Ammon's horn (tissue), 1 donor: ENCODE measurements at places on chromosomes 16 and 17.
A peak's percentile ranks its signal among the peaks of the same experiment; 100 is the strongest.

- no peak for DNase-seq
These were observed 882 bp downstream of the SCARF1 start for GRCh38 chr17:1644493-1645206.

GRCh38 chr16:17313793-17314547 is 156.8 kb downstream of the XYLT1 start:
- DNase-seq, result no peak

DNA sequence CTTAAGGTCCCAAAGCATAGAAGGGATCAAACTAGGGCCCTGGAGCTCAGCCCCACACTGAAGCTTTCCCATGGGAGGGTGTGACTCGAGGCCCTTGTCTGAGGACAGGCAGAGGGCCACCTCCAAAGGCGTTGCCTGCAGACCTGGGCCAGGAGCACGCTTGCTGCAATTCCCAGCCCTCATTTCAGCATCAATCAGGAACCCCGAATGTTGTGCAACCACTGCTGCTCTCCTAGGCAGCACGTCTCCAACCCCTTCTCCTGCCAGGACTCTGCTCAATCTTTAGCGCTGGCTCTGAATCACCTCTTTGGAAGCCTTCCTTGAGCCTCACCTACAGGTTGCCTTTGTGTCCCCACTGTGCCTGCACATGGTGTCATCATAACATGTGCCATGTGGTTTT is 14.0 kb upstream of the ATP2C2 start:
- DNase-seq, result no peak

- no peak for DNase-seq
These were observed 25.3 kb downstream of the NXPH3 start for GRCh38 chr17:49600949-49601348.

- no peak for DNase-seq
These were observed 385 bp downstream of the CFAP119 start for GRCh38 chr16:30761427-30761927.

DNA sequence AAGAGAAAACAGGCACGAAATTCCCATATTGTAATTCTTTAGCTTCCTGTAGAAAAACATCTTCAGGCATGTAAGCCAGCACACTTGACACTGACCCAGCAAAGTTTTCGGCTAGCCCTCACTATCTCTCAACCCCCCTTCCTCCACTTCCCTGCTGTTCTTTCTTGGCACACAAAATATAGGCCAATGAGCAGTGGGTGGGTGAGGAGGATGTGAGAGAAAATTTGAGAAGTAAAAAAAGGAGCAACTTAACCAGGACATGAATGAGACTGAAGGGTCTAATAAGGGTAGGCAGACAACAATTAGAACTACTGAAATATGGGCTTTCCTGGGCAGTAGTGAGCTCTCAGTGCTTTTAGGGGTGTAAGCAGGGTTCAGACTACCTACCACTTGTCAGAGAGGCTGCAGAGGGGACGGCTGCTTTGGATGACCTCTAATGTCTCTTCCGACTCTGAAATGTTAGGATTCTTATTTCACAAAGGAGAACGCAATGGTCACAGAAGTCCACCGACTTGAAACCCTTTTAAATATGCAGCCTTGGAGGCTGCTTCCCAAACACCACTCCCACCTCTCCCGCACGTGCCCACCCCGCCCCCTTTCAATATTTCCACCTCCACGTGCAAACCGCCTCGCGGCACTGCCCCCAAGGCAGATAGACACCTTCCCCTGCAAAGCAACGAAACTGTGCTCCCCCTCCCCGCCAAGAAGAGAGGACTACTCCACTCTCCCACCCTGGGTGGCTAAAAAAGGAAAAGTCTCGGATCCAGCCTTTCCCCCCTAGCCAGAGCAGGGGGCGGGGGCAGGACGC is 889 bp downstream of the MBTD1 start:
- DNase-seq, result peak; percentile 61

DNA sequence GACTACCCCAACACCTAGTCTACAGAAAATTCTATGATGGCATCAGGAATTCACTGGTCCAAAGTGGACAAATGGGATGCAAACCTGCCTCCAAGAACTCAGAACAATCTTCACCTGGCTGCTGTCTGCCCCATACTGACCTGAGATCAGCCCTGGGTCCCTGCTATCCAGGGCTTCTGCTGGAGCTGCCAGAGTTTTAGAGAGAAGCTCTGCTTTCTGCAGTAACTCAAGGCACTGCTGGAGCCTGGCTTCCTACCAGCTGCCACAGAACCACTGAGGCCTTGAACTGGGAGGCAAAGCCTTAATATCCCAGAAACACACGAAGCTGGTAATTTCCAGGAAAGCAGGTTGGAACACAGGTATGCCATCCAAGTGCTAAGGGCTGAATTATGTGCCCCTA is 7.5 kb downstream of the TMEM170A start:
- DNase-seq, result no peak

DNA sequence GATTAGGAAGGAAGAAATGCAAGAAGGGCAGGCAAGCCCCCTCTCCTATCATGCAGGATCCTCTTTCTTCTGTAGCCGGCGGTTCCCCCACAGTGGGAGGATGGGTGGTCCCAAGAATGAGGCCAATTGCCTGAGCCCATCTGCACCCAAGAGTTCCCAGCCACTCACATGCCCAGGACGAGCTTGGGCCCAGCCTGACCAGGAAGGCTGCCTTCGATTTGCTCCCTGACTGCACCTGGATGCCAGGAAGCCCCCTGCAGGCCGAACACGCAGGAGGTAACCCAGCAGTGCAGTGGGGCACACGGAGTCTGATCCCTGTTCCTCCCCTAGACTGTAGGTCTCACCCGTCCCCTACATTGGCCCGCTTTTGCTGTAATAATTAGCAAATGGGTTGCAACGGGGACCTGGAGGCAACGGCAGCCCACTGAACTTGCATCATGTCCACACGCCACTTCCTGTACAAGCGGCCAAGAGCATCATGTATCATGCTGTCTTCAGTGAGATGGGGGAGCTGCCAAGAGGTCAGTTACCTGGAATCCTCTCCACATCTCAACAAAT is 67.5 kb downstream of the AMFR start:
- peak; percentile 8 for DNase-seq

- DNase-seq, result no peak
These were observed 3.6 kb downstream of the ESRP2 start for GRCh38 chr16:68232335-68232734.

DNA sequence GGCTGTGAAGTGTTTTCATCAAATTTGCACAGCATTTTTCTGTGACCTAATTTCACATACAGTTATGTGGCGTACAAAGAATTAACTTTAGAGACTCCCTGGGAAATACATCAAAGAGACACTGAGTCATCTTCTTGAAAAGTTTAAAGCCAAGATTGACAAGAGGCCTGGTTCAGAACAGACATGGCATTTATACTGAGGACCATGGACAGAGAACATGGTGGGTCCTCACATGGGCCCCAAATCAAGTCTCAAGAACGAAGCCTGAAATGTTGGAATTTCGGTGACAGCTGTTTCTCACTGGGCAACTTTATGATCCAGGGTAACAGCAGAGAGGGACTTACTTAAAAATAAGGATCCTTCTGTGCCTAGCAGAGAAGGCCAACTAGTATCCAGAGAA is 311.5 kb upstream of the KCNJ16 start:
- DNase-seq, result no peak

DNA sequence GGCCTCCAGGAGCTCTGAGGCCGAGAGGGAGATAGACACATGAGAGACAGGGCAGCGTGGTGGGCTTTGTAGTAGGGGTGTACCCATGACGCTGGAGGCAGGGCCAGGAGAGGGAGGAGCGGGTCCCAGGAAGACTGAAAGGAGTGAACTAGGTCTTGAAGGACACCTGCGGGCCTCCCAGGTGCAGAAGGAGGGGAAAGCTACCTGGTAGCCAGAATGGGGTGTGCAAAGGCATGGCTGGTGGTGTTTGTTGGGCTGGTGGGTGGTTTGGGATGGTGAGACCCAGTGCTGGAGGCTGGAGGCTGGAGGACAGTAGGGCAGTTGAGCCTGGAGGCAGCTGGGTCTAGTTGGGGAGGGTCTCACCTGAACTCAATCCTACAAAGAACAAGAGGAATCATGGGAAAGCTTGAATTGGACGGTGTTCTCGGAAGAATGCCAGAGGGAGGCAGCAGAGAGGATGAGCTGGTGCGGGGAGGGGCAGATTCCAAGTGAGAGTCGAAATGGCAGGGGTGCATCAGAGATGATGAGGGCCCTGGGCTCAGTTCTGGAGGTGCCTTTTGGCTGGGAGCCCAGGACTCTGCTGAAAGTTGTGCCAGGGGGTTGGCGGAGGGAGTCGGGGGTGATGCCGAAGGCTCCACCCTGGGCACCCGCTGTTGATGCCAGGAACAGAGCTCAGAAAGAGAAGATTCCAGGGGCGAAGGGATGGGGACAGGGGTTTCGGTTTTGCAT is 21.2 kb downstream of the C1QTNF1 start:
- no peak for DNase-seq

- DNase-seq, result no peak
These were observed 9.5 kb downstream of the CACNA1G start for GRCh38 chr17:50570032-50570431.

DNA sequence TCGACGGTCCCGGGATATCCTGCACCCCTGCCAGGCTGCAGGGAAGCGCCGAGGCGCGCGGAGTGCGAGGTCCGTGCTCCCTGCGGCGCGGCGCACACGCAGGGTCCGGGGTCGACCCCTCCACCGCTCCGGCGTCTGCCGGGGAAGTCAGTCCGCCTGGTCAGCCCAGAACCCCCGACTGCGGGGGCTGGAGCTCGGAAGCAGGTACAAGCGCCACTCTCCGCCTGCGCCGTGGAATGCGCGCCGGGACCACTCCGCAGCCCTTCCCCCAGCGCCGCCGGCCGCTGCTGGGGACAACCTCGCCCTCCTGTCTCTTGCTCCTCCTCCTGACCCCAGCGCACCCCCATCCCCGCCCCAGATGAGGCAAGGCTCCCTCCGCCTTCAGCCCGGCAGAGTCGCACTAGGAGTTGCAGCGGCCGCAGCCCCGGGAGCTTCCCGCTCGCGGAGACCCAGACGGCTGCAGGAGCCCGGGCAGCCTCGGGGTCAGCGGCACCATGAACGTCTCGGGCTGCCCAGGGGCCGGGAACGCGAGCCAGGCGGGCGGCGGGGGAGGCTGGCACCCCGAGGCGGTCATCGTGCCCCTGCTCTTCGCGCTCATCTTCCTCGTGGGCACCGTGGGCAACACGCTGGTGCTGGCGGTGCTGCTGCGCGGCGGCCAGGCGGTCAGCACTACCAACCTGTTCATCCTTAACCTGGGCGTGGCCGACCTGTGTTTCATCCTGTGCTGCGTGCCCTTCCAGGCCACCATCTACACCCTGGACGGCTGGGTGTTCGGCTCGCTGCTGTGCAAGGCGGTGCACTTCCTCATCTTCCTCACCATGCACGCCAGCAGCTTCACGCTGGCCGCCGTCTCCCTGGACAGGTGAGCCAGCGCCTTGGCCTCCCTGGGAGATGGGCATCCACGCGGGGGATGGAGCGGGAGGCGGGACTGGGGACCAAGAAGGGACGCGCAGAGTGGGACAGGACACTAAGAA is at the start of gene GALR2:
GALR2 (plus strand) TSS at position 392 of the 974 bp plus-strand sequence; CDS start at position 495, 103 bp downstream.
- no peak for DNase-seq

DNA sequence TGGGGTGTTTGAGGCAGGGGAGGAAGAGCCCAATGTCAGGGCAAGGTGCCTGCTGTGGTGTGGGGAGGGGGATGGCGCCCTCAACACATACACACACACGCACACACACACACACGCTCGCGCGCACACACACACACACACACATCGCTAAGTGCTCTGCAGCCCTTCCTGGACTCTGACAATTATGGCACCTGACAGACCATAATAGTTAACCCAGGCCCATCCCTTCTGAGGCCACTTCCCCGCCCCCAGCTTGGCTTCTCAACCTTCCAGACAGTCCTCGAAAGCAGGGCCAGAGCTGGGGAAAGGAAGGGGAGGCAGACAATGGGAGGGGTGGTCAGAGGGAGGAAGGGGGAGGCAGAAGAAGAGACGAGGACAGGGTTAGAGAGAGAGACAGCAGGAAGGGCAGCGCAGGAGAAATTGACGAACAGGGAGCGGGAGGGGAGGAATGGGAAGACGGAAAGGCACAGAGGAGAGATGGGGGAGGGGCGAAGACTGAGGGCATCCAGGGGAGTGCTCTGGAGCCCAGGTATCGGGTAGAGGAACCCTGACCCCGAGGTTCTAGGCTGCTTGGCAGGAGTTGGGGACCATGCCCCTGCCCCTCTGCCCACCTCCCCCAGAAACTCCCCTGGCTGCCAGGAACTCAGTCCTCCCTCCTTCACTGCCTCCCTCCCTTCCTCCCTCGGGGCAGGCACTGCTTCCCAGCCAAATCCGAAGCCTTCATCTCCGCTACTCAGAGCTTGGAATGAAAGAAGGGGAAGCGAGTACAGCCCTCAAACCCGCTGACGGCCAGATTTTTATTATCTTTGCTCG is 4.0 kb downstream of the SRCIN1 start:
- DNase-seq, result no peak

DNA sequence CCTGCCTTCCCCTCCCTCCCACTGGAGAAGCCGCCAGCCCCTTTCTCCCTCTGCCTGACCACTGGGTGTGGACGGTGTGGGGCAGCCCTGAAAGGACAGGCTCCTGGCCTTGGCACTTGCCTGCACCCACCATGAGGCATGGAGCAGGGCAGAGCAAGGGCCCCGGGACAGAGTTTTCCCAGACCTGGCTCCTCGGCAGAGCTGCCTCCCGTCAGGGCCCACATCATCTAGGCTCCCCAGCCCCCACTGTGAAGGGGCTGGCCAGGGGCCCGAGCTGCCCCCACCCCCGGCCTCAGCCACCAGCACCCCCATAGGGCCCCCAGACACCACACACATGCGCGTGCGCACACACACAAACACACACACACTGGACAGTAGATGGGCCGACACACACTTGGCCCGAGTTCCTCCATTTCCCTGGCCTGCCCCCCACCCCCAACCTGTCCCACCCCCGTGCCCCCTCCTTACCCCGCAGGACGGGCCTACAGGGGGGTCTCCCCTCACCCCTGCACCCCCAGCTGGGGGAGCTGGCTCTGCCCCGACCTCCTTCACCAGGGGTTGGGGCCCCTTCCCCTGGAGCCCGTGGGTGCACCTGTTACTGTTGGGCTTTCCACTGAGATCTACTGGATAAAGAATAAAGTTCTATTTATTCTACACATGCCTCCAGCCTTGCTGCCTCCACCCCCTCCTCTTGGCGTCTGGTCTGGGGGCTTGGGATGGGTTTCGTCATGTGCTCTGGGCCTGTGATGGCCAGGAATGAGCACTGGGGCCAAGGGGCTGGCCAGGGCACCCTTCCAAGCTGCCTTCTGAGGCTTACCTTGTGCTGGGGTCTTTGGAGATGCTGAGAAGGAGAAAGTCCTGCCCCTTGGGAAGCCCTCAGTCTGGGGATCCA is 7.3 kb downstream of the GJD3 start:
- no peak for DNase-seq

GRCh38 chr17:77456951-77457548 is 316.3 kb downstream of the SEC14L1 start:
- DNase-seq, result no peak
